ENCODE measurements at places on chromosomes 3 and 15. TPM values are rescaled to one million over a fixed set of nuclear protein-coding genes. Genes with fewer than 3 reads are reported as not detected.

DNA sequence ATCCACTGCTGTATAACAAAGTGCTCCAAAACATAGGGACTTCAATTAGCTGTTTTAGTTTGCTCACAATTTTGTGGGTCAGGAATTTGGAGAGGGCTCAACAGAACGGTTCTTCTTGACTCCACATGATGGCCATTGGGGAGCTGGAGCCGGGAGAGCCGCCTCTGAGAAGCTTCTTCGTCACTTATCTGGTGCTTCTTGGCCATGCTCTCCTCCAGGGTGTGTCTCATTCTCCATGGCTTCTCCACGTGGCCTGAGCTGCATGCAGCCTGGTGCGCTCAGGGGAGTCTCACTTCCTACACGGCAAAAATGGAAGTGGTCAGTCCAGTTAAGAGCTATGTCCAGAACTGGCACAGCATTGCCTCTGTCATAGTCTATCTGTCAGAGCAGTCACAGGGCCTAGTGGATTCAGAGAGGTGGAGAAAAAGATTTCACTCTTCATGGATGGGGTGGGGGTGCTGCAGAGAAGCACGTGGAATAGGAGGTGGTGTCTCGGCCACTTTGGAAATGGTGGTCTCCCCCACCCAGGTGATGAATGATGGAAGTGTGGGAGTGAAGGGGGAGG is 26.3 kb upstream of the PRR23E start:
- DNase-seq: no peak

DNA sequence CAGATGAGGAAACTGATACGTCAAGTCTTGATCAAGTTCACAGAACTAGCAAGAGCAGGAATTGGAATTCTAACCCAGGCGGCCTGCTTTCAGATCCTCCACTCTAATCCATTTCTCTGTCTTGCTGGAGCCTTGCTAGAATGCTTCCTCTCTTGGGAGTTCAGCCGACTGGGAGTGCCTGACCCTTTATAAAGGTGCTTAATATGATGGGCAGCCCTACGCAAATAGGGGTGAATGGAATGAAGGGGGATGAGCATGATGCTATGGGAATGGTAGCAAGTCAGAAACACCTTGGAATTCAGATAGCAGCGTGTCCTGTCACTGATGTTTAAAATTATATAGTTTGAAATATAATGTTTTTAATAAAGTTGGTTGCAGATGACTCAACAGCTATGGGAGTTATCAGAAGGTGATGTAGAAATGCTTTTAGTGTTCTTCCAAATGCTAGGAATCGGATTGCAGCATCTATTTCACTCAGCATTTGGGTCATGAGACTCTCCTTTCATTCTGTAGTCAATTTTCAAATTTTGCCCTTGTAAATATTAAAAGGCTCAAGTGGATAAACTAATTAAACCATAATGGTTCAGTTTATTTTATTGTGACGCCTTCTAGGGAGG is 150.7 kb downstream of the FNDC3B start:
- DNase-seq: no peak

DNA sequence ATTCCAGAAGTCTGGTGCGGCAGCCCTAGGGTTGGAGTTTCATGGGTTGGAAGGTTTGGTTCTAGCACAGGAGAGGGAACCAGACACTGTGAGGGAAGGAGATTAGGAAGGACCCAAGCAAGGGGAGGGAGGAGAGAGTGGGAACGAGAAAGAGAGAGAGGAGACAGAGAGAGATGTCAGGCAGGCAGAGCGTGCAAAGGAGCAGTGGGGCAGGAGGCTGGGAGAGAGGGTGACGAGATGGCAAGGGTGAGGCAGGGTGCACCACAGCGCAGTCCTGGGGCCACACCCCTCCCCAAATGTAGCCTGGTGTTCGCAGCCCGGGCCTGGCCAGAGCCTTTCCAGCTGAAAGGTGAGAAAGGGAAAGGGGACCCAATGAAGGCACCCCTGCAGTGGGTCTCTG is 162.9 kb upstream of the TLE3 start:
- no peak for DNase-seq

DNA sequence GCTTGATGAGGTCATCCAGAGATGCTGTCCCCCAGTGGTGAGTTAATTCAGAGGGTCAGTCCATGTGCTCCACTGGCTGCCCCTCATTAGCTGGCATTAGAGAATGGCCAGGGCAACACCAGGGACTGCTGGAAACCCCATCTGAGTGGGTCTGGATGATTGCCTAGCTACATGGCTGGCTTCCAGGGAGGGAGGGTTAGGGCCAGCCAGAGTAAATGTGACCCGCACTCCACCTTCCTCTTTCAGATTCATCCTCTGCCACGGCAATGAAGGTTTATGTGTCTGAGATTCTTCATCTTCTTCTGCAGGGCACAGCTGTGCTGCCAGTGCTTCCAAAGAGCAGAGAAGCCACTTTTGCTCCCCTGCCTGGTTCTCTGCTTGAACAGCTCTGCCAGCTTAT is 391.9 kb downstream of the OCA2 start:
- no peak for DNase-seq

TF gene
- 0.88 TPM for polyA plus RNA-seq
